ENCODE measurements at places on chromosomes 11 and 22. TPM values are rescaled to one million over a fixed set of nuclear protein-coding genes. Genes with fewer than 3 reads are reported as not detected.

Gene CLP1
- 22.4 TPM for total RNA-seq

Gene OR5A1
- 0.07 TPM for total RNA-seq

DNA sequence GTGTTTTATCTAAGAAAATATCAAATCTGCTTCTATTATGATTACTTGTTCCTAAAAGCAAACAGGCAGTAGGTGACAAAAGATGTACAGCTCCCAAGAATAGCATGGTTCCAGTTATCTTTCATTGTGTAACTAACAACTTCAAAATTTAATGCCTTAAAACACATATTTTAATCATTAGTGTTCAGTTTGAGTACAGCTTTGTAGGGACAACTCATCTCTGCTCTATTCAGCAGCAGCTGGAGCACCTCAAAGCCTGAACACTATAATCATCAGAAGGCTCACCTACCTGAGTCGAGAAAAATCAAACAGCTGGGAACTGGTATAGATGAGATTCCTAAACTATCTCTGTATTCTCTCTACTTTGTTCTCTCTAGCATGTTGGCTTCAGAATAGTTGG, 24.3 kb upstream of the OR5B12 start:
- no peak for DNase-seq
- H3K36me3 ChIP-seq, result no peaks in the 10 kb centered on the region
- no peaks in the 10 kb centered on the region for H3K4me1 ChIP-seq
- no peak overlapping the region for H3K4me3 ChIP-seq
- no peaks in the 10 kb centered on the region for H3K27me3 ChIP-seq

- no peak overlapping the region for H3K27ac ChIP-seq
- H3K36me3 ChIP-seq, result no peaks in the 10 kb centered on the region
- H3K4me1 ChIP-seq, result no peaks in the 10 kb centered on the region
- no peaks in the 10 kb centered on the region for H3K27me3 ChIP-seq
Measured at GRCh38 chr22:47278655-47279054, 516.2 kb downstream of the TBC1D22A start.

DNA sequence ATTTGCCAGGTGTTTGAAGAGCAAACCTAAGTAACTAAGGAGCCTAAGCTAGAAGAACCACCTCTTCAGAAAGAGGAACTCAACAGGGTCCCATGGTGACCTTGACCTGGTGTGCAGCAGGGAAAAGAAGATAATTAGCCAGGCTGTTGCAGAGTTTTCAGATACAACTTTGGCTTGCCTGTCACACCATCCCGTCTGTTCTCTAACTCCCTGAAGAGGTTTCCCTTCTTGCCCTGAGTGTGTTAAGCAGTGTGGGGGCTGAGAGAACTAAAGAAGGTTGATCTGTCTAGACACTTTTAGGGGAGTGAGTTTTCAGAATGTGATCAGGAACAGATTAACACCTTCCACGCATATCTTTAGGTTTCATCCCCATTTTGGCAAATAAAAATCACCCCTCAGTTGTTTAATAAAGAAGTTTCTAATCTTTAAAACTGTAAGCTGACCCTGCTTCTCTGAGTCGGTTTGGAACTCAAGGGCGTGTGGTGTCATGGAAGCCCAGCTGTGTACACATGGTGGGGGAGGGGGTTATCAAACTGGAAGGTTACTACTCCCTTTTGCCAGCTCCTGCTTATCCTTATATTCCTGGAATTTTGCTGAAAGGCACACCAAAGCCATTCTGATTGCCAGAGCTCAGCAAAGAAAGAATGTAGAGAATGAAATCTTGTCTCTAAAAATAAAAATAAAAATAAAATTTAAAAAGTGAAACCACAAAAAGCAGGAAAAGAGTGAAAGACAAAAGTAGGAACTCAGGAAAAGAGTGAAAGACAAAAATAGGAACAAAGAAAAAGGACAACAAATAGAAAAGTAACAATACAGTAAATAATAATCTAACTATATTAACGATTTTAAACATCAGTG, 70.2 kb downstream of the DBX1 start:
- H3K36me3 ChIP-seq, result no peaks in the 10 kb centered on the region
- peaks cover 18% of the 10 kb centered on the region for H3K4me1 ChIP-seq
- H3K27me3 ChIP-seq, result no peaks in the 10 kb centered on the region
- H3K27ac ChIP-seq, result no peak overlapping the region

All from Karpas-422 (cell line).